ENCODE measurements at places on chromosomes 7 and 10.

DNA sequence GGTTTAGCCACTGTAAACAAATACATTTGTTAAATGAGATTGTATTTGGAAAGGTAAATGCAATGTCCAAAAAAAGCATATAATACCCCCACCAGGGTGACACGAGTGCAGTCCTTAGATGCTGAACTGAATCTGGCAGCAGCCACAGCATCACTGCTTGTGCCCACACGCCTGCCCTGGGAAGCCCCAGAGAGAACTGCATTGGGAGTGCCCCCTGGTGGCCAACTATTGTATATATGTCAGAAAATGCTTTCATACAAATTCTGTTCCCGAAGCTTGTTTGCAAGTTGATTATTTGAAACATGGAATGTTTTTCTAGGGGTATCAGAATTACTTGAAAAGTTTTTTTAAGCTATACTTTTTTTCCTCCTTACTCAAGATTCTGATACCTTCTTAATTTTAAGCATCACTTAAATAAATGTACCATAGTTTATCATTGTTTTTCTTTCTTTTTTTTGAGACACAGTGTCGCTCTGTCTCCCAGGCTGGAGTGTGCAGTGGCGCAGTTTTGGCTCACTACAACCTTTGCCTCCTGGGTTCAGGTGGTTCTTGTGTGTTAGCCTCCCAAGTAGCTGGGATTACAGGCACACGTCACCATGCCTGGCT, 50.1 kb downstream of the LANCL2 start:
- DNase-seq, result peak; percentile 82

- DNase-seq, result no peak
These were observed 15.9 kb upstream of the AKR1B1 start for GRCh38 chr7:134474828-134475227.

- DNase-seq, result no peak
These were observed 7.2 kb upstream of the BHLHA15 start for GRCh38 chr7:98203964-98204605.

DNA sequence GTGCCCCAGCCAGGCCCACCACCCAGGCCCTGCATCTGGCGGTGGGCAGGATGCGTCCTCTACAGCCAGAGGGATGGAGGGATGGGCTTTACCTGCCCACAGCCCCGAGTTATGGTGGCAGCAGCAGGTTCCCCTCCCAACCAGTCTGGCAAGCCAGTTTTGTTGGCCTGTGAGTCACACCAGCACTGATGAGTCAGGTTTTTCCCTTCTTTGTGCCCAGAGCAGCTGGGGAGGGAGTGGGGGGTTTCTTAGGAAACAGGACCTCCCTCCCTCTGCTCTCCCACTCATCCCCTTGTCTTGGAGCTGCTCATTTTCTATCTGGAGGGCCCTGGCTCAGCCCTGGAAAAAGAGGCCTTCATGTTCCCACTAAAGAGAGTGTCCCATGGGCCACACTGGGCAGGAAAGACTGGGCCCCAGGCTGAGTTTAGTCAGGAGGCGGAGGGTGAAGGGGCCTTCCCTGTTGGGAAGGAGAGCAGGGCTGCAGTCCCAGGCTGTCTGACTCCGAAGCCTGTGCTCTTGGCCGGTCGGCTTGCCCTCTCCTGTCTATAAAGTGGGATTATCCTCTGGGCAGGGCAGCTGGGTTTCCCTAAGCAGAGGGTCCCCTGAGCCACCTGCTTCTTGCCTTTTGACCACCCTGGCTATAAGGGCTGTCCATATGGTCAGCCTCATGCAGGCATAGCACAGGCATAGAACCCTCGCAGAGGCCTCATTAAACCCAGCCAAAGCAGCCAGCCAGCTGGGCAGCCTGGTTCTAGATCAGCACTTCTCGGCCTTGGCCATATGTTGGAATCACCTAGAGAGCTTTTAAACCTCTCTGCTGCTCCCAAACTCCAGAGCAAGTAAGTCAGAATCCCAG, 30.2 kb upstream of the ANKRD2 start:
- no peak for DNase-seq

- no peak for DNase-seq
These were observed 51.6 kb downstream of the PDGFA start for GRCh38 chr7:467856-468545.

GRCh38 chr10:120969219-120969645, 118.1 kb downstream of the WDR11 start:
- no peak for DNase-seq

DNA sequence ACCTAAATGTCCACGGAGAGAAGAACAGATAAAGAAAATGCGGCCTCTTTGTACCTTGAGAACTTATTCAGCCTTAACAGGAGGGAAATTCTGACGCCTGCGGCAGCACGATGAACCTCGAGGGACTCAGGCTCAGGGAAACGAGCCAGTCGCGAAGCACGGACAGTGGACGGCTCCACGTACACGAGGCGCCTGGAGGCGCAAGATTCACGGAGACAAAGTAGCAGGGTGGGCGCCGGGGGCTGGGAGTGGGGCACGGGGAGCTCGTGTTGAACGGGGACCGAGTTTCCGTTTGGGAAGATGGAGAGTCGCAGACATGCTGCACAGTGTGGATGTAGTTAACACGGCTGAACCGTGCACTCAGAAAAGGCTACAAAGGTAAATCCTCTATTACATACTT, 13.2 kb upstream of the UTF1 start:
- no peak for DNase-seq

GRCh38 chr7:74372511-74373111, 81.1 kb upstream of the GTF2IRD1 start:
- no peak for DNase-seq

DNA sequence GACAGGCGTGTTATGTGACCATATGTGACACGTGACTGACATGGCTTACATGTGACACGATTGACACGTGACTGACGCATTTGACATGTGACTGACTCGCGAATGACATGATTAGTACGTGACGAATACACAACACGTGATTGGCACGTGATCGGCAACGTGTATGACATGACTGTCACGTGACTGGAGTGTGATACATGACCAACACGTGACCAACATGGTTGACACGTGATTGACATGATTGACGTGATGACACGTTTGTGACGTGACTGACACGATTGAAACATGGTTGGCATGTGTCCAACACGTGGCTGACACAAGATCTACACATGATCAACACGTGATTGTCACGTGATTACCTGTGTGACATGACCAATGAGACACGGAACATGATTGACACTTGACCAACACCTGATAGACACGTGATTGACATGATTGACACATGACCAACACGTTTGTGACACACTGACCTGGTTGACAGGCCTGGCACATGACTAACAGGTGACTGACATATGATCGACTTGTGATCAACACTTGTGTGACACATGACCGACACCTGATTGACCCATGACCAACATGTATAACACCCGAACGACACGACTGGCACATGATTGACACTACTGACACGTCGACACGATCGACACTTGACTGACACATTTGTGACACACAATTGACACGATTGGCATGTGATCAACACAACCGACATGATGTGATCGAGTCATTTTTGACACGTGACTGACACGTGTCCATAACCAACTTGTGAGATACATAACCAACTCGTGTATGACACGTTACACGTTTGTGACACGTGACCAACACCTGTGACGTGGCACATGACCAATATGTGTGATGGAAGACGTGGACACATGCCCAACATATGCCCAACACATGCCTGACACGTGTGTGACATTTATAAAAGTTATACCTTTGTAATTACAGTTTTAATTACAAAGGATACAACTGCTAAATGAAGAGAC, 21.1 kb downstream of the CRPPA start:
- DNase-seq, result no peak

DNA sequence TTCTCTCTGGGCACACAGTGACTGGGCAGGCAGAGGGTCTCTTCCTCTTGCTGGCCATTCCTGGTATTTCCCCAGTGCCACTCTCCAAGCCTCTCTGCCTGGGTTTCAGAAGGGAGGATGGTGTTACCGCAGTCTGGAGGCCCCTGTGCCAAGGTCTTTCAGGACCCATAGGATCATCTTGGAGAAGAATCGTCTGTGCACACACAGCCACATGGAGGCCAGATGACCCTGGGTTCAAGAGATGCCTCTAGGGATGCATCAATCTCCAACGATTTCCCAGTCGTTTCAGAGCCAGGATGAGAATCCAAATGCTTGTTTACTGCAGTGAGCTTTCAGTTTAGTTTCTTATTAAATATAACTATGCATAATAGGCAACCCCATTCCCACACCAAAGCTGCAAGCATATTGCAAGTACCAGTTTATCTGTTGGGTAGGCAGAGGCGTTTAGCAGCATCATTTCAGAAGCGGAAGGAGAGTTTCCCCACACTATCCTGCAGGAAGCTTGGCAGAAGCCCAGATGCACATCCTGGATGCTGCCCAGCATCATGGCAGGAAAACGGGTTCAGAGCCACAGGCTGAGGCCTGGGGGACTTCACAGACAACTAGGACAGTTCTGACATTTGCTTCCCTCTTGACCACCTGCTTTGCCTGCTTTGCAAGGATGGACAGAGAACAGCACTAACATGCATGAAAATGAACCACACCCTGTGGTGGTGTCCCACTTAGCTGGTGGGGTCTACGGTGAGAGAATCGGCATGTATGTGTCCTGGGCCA, 134.7 kb upstream of the FAM20C start:
- DNase-seq, result no peak

- no peak for DNase-seq
These were observed 436.8 kb upstream of the GALNT17 start for GRCh38 chr7:70694971-70695794.

DNA sequence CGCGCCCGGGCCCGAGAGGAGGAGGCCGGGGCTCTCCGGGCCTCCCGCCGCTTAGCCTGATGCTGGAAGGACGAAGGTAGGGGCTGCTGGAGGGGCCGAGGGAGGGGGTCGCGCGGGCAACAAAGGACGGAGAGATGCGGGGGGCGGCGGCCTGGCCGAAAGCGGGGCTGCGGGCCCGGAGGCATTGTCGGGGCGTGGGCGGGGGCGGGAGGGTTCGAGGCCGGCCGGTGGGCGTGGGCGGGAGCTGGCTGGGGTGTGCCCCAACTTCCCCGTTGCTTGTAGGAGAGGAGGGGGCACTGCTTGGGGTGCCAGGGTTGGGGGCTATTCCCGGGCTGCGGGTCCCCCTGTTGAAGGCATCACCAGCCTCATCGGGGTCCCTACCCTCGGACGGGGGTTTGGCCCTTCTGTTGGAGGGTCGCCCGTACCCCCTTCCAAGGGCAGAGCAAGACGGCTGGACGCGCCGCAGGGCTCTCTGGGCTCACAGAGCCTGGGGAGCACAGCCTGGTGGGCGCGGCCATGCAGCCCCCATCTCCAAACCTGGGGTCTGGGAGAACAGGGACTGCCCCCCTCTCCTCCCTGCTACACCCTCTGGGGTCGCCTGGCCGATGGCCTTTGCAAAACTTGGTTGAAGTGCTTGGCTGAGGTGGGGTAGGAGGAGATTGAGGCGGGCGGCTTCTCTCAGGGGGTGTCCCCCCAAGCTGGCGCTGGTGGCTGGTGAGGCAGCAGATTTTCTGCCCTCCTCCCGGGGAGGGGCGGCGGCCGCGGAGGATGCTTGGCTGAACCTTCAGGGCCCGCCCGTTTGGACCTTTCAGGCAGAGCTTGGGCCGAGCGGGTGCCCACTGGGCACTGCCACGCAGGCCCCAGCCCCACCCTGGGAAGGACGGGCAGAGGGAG, 699 bp downstream of the CLIP2 start:
- peak; percentile 16 for DNase-seq

Data from CD4-positive, alpha-beta T cell treated with Interleukin-15 for 4 hours (primary cell).